ENCODE measurements at places on chromosomes 5 and 9.

DNA sequence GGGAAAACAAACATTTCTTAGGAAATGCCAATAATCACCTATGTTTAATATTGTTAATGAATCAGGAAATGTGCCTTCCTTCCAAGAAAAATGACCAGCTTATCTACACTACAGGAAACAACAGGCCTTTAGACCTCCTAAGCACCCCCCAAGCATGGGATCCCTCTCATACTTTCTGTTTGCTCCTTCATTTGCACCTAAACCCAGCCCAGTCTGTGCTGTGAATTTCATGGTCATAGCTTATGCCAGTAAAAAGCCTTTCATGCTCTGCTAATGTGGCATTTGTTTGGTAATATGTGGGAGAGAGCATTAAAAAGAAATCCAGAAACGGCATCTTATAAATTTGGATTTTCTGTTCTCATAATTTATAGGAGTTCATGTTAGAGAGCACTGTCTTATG, 511.1 kb downstream of the EBF1 start:
- DNase-seq: no peak

DNA sequence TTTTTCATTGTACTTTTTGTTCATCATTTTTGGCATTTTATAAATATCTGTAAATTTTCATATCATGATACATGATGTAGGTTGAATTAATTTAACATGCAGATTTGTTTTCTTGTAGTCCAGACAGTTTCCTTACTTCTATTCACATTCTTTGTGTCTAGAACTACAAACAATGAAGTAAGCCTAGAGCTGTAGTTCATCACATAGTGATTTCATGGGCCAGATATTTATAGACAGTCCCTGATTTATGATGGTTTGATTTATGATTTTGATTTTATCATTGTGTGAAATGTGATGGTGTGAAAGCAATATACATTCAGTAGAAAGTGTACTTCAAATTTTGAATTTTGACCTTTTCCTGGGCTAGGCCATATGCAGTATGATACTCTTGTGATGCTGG, 139.0 kb downstream of the ARHGEF28 start:
- DNase-seq: no peak

GRCh38 chr5:33612386-33612785, 171.6 kb downstream of the TARS1 start:
- DNase-seq: no peak

DNA sequence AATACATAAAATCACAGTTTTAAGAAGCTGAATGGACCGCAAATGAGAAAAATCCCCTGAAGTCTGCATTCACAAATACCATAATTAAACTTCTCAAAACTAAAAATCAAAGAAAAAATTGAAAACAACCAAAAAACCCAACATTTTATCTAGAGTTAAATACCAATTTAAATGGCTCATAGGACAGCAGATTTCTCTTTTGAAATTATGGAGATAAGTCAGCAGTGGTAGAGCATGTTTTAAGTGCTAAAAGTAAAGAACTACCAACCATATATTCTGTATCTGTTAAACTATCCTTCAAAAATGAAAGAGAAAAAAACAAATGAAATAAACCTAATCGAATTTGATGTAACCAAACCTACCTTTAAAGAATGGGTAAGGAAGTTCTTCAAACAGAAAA, 862.8 kb downstream of the TAF11L14 start:
- no peak for DNase-seq

DNA sequence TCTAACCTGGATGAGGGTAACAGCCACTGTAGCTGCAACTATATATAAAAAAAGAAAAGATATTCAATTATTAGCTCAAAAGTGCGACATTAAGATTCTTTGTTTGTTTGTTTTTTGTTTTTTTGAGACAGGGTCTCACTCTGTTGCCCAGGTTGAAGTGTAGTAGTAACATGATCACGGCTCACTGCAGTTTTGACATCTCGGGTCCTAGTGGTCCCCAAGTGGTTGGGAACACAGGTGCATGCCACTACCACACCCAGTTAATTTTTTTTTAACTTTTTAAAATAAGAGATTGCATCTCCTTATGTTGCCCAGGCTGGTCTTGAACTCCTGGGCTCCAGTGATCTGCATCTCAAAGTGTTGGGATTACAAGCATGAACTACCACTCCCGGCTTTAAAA, 61.8 kb downstream of the MEF2C start:
- DNase-seq: no peak

DNA sequence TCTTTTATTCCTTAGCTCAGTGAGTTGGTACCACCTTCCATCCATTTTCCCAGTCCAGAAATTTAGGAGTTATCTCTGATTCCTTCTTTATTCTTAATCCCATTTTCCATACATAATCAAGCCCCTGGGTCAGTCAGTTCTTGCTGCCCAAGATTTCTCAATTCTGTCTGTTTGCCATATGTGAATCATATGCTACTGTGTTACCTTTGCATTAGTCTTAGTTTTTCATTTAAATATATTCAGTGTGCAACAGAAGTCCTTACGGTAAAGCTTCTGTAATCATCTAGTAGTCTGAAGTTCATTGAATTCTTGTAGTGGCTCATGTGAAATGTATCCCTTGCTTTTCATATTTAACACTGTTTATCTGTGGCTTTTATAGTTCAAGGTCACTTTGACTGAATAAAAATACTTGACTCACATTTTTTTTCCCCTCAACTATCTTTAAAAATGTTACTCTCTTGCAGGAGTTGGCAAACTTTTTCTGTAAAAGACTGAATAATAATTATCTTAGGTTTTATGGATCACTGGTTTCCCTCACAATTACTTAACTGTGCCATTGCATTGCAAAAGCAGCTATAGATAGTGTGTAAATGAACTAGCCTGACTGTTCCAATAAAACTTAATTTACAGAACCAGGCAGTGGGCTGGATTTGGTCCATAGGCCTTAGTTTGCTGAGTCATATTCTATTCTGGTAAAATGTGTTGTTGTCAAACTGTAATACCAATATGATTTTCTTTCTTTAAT, 6.9 kb downstream of the KIAA1958 start:
- DNase-seq: no peak

GRCh38 chr5:53362521-53362941, 117.9 kb upstream of the FST start:
- DNase-seq: no peak

- DNase-seq: peak; percentile 53
Measured at GRCh38 chr9:127942216-127943010, 4.8 kb upstream of the DPM2 start.

DNA sequence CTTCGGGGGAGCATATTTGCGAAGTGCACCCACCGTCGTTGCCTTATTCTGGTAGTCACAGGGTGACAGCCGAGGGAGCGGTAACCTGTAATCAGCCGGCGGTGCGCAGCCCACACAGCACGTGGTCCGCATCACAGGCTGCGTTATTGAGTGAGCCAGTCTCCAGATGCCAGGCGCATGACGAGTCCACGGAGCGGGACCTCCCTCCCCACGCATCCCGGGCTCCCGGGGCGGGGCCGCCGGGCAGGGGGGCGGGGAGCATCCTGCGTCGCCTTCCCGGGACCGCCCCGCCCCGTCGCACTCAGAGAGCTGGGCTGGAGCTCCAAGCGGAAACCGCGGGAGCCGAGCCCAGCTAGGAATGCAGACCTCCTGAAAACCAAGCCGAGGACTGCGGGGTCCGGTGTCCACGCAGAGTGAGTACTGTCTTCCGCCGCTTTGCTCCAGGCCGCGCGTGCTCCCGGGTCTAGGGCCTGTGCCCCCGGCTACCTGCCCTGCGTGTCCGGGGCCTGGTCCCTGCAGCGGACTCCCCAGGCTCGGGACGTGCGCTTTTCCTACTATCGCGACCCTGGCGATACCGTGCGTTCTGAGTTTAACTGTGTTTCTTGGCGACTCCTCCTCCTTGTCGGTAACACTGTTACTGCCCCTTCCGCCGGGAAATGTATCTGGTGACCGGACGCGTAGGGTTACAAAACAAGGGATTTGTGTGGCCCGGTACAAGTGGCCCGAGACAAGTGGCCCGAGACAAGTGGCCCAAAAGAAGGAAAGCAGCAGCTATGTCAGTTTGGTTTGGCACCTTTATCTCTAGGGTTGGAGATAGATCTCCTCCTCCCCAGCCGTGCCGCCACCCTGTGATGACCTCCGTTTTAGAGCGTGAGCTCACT, 40.6 kb downstream of the CAST start:
- DNase-seq: peak; percentile 87

- no peak for DNase-seq
Measured at GRCh38 chr5:18732556-18733479, 1098.6 kb downstream of the TAF11L14 start.

DNA sequence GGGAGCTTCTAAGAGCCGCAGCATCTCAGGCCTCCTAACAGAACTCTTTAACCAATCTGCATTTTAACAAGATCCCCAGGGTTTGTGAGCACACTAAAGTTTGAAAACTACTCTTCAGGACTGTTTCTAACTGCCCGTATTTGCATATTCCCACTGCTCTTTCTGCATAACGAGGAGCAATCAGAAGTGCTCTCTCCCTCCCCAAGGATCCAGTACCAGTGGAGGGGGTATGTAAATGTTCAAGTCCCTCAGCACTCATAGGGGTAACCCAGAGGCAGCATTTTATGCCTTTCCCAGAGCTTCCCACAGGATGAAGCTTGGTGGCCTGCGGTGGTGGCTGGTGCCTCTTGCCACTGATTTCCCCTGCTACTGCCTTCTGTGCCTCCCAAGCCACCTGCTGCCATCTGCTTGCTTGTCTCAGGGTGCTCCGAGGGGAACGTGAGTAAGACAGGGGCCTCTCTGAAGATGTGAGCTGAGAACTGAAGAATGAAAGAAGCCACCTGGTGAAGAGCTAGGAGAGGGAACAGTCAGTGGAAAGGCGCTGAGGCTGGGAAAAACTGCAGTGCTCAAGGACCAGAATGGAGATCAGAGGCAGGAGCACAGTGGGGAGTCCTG, 30.0 kb upstream of the PPP1R2B start:
- DNase-seq: no peak

DNA sequence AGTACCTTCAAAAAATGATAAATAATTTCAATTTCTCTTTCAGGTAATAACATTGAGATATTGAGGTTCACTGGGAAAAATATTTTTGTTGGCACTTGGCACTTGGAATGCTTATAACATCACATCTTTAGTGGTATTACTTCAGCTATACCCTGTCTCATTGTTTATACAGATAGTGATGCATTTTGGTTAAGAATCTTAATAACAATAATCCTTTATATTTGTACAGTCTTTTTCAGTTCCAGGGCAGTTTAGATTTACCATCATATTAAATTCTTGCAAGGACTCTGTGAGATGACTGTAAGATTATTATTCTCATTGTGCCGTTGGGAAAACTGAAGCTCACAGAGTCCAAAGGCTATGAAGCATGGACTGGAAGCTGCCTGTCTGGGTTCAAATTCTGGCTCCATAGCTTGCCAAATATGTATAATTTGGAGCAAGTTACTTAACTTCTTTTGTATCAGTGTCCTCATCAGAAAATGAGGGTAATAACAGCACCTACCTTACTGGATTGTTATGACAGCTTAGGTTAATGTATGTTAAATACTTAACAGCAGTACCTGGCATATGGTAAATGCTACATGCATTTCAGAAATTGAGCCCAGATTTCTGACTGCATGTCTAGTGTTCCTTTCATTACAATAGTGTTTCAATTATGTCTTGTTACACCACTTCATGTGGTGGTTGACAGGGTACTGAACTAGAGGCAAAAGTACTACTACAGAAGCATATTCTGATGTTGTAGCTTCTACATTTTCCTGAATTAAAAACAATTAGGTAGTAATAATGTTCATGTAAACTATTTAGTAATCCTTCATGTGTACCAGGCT, 272.2 kb downstream of the PLK2 start:
- DNase-seq: no peak

- DNase-seq: no peak
Measured at GRCh38 chr5:179607160-179607931, 16.1 kb downstream of the HNRNPH1 start.

DNA sequence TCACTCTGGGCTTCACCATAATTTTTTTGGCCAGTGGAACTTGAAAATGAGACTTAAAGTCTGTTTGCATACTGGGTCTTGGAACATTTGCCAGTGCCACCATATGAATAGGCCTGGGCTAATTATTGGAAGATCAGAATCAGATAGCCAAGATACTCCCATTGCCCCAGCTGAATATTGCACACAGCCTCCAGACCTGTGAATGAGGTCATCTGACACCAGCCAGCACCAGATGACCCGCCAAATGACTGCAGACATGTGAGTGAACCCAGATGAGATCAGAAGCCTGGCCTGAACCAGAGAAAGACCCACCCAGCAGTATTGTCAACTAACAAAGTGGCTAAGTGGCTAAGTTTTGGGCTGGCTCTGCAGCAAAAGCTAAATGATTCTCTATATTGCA, 220.5 kb upstream of the MPDZ start:
- no peak for DNase-seq

GRCh38 chr5:138937392-138938387, 62.6 kb upstream of the LRRTM2 start:
- no peak for DNase-seq

- DNase-seq: no peak
Measured at GRCh38 chr5:169610606-169611005, 26.5 kb upstream of the DOCK2 start.

- DNase-seq: no peak
Measured at GRCh38 chr5:54103871-54104270, 206.5 kb downstream of the ARL15 start.

- DNase-seq: no peak
Measured at GRCh38 chr5:73691302-73692080, 65.5 kb downstream of the ARHGEF28 start.

- DNase-seq: no peak
Measured at GRCh38 chr5:160747559-160747958, 104.5 kb downstream of the ATP10B start.

GRCh38 chr9:113375057-113376023, 1.4 kb downstream of the HDHD3 start:
- DNase-seq: no peak

GRCh38 chr5:148623741-148624140, 30.6 kb downstream of the HTR4 start:
- no peak for DNase-seq

DNA sequence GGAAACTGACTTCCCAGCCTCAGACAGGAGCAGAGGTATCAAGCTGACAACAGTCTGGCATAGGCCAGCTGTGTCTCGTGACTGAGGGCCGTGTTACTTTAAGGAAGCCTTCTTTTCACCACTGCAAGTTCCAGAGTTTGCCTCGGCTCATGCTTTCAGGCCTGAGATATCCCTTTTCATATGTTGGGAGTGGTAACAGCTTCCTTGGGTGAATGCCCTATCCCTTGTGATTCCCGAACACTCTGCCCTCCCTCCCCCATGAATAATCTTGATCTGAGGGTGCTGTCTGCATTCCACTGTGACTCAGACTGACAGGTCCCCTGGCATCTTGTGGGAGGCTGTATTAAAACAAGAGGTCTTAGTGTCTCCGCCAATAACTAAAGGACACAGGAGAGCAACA, 49.7 kb upstream of the ARL15 start:
- DNase-seq: no peak

GRCh38 chr9:78756813-78757510, 460.0 kb downstream of the PSAT1 start:
- DNase-seq: no peak

All from activated naive CD4-positive, alpha-beta T cell treated with Interleukin-2 at 50 U/mL for 16 hours (primary cell).